Germinal center (tissue), 1 donor: ENCODE measurements at places on chromosomes 1 and 21.
A peak's percentile ranks its signal among the peaks of the same experiment; 100 is the strongest.

DNA sequence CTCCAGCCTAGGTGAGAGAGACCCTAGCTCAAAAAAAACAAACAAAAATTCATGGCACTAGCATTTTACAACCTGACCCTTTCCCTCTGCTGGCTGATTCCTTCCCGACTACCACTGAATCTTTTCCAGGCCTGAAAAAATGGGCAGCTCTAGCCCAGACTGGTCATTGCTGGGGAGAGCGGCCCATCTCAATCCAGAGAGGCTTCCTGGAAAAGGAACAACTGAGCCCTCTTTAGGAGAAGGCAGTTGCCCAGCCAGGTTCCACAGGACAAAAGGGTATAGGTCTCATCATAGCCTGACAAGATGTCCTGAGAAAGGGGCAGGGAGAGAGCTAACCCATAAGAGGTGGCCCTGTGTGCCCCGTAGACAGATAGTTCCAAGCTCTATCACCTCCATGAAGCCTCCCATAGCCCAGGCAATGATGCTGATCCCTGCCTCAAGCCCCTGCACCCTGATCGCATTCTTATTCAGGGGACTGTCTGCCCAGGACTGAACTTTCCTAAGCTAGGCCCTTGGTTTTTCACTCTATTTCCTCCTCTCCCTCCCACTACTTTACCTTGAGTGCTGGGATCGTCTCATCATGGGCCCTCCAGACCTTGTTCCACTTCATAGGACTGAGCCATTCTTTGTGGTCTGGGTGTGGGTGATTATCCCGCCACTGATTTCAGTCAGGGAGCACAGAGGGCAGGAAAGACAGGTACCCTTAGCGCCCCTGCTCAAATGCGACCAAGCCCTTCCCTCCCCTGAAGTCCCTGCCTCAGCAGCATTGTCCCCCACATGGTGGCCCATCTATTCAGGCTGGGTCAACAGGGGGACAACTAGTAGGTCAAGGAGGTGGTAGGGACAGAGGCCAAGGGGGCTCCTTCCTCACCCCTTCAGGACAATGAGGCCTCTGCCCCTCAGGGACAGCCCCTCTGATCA is 18.2 kb downstream of the RHBG start:
- no peak for DNase-seq

DNA sequence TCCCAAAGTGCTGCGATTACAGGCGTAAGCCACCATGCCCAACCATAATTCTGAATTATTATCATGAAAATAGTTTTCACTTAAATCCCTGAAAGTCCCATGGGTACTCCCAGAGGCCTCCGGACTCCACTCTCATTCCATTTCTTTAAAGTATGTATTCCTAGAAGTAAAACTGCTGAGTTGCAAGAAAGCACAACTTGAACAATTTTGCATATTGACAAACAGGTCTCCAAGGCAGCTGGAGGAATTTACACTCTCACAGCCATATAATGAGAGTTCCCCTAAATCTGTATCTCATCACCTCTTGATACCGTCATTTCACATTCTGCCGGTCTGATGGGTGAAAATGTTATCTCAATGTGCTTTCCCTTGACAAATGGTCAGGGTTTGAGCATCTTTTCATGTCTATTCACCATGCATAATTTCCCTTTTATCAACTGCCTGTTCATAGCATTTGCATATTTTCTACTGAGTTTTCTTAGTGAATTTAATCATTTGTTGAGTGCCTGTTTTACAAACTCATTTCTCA is 129.4 kb downstream of the SMYD3 start:
- DNase-seq = no peak

GRCh38 chr1:41319807-41320711 is 41.2 kb upstream of the FOXO6 start:
- DNase-seq = no peak

GRCh38 chr1:30975217-30975616 is 66.7 kb upstream of the SDC3 start:
- no peak for DNase-seq

GRCh38 chr1:100799548-100799947 is 80.0 kb downstream of the VCAM1 start:
- no peak for DNase-seq

DNA sequence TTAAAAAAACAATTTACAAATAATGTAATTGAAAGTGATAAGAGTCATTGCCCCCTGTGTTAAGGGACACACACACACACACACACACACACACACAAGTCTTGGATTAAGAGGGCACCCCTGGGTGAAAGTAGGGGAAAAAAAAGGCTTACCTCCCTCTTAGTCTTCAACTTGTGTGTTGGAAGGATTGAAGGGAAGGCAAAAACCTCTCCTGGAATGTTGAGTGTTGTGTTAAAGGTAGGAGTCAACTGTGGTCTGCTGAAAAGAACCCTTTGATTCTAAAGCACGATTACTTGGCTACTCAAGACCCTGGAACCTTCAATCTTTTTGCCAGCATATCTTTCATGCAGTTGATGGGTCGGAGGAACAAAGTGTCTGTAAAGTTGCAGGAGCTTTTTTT is 6.4 kb downstream of the PBX1 start:
- no peak for DNase-seq

- DNase-seq = peak; percentile 11
Observed at GRCh38 chr1:160834945-160835565, 27.6 kb downstream of the CD244 start.

GRCh38 chr1:14658642-14659041 is 60.2 kb downstream of the KAZN start:
- no peak for DNase-seq

GRCh38 chr1:242448910-242449645 is 75.4 kb downstream of the PLD5 start:
- DNase-seq = no peak

DNA sequence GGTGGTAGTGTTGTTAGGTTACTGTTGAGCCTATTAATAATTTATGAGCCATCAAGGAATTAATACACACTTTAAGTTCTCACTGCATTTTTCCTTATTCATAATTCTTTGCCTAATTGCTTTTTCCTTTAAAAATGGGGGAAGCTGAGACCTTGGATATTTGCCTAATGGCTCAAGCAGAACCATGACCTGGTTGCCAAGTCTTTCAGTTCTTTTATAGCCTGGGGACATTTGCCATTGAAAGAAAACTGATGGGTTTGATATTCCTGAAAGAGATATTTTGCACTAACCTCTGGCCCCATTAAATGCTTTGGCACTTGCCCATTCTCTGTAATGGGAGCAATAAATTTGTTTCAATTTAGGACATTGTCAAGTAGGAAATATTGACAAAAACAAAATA is 18.5 kb upstream of the LRRC53 start:
- no peak for DNase-seq

DNA sequence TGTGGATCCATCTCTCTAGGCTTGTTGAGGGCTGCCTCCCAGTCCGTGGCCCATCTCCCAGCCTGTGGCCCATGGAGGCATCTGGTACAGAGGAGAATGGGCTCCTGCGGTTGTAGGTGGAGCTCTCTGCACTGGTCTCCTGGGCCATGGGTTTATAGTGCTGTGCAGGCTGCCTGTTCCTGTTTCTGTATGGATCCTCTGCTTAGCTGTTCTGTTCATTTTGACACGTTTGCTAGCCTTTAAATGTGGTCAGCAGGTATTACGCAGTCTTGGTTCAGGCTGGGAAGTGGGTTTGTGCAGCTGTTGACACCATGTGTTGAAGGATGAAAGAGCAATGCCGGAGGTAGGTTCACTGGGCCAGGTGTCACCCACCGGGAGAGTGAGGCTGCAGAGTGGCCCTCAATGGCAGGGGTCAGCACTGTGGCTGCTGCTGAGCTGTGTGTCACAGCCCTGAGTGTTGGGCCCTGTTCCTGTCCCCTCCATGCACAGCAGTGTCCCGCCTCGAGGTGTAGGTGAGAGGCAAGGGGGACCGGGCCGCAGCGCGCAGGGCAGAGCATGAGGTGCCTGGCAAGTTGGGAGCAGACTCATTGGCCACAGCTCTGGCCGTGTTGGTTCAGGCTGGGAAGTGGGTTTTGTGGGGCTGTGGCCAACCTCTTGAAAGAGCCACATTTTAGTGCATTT is 39.0 kb downstream of the SNAP47 start:
- no peak for DNase-seq

- no peak for DNase-seq
Observed at GRCh38 chr1:160629286-160630210, 17.3 kb downstream of the SLAMF1 start.

- DNase-seq = peak; percentile 13
Observed at GRCh38 chr1:219189021-219189824, 15.5 kb downstream of the LYPLAL1 start.

GRCh38 chr1:10803971-10804820 is 7.8 kb upstream of the CASZ1 start:
- DNase-seq = no peak

- no peak for DNase-seq
Observed at GRCh38 chr1:203017692-203018091, 8.6 kb upstream of the PPFIA4 start.

DNA sequence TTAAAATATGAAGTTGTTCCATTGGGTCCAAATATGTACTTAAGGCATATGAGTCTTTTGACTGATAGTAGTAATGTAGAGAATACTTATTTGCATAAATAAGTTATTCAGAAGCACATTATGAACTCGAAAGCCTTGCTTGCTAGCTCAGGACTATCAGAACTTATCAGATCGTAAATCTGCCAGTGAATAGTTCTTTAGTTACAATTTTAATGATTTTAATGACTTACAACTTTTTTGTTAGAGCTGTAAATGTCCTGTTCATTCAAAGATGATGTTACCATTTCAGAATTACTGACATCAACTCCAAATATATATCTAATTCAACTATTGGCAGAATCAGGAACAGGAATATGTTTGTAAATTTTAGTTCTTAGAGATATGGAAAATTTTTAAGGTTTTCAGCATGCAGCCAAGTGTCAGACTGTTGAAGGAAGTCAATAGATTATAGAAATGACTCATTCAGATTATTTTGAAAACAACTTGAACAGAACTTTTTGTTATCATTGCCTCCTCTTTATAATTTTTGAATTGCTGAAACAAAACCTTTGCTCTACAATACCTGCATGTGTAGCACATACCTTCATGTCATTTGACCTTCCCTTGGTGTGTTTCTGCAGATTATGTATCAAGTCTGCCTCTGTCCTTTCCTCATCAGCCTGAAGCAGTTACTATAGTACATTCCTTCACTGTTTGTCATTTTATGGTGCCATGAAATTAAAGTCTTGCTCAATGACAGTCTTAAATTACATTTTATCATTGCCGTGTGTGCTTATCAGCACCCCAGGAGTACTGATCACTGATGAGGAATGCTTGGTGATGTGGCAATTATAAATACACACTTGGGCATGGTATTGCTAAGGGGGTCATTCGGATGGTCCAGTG is 44.9 kb downstream of the LRRC8D start:
- DNase-seq = no peak

DNA sequence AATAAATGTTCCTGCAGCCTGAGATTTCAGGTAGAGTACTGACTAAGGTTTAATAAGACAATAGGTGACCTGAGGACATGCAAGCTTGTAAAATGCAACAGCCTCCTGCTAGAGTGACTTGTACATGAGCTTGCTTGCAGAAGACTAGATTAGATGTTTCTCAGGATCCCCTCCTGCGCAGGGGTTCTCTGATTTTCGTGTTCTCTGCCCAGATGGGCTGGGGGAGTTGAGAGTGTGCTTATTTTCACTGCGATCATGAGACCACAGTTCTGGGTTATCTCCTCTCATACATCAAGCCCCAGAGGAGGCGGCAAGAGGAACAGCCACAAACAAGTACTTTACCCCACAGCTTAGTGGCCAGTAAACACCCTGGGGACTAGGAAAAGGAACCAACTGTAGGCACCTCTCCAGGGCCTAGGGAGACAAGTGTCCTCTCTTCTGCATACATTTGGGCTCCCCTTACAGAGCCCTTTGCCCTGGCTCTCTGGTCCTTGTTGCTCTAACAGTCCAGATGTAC is 8.0 kb downstream of the TMEM81 start:
- DNase-seq = no peak

DNA sequence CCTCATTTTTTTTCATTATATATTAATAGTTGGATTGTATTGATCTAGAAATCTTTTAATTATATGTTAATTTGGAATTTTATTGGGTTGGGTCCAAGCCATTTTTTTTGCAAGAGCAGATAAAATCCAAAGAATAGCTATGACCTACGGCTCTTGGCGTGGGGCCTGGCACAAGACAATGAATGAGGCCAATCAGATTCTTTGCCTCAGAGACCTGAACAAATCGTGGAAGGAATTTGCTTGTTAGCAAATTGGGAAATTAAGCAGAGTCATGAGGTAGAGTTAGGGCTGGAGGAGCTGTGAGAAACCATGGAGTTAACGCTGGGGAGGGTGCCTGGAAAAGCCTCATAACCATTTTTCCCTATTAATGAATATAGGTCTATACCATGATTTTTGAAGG is 40.1 kb downstream of the CAMSAP2 start:
- no peak for DNase-seq

DNA sequence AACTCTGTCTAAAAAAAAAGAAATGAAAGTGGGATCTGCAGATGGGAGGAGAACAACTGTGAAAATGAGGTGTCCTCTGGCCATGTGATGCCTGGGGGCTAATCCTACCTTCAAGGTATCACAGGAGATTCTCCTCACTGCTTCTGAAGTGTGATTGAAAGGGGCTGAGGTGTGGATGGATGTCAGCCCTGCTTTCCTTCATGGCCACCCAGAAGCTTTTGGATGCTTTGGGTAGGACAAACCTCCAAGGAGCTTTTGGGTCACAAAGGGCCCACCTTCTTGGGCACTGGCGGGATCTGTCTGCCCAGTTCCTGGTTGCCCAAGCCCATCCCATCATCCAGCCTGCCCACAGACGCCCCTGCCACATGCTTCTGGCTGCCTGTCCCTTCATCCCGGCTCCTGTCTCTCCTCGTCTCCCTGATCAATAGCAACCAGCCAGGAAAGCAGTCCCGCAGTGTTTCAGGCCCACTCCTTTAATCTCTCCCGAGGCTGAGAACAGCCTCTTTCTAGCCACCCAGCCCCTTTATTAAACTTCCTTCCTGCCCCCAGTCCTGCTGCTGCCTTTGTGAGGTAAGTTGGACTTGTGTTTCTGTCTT is 87.2 kb downstream of the MAN1C1 start:
- DNase-seq = no peak

- DNase-seq = no peak
Observed at GRCh38 chr1:58975888-58976287, 192.0 kb upstream of the JUN start.
